Stimulated activated CD8-positive, alpha-beta memory T cell treated with anti-CD3 and anti-CD28 coated beads, Interleukin-15, amount 100 ng/mL, for 24 hours (primary cell): ENCODE measurements at places on chromosomes 5 and 9.

DNA sequence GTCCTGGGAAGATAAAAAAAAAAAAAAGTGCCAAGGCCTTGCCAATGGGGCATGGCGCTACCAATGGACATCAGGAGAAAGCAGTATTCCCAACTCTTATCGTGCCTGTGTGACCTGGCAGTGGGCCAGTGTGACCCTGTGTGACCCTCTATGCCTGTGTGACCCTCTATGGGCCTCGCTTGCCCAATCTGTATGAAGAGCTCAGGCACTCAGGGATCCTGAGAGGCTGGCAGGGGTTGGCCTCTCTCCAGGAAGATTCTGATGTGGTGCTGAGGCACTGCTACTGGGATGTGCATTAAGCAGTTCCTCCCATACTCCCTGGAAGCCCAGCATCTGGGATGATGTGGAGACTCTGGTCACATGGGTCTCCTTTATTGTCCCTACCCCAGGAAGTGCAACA lies 179.2 kb downstream of the MACROH2A1 start:
- no peak for DNase-seq

- DNase-seq, result no peak
These were observed 32.5 kb upstream of the OR2K2 start for GRCh38 chr9:111362526-111362925.

- no peak for DNase-seq
These were observed 11.2 kb downstream of the ROPN1L start for GRCh38 chr5:10452768-10453331.

DNA sequence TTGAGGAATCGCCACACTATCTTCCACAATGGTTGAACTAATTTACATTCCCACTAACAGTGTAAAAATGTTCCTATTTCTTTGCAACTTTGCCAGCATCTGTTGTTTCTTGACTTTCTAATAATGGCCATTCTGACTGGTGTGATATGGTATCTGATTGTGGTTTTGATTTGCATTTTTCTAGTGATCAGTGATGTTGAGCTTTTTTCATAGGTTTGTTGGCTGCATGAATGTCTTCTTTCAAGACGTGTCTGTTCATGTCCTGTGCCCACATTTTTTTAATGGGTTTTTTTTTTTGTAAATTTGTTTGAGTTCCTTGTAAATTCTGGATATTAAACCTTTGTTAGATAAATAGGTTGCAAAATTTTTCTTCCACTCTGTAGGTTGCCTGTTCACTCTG lies 615.9 kb downstream of the SEMA5A start:
- no peak for DNase-seq
